CD4-positive, alpha-beta T cell (primary cell): ENCODE measurements at places on chromosomes 2 and 18. TPM values are rescaled to one million over a fixed set of nuclear protein-coding genes. Genes with fewer than 3 reads are reported as not detected.
A peak's percentile ranks its signal among the peaks of the same experiment; 100 is the strongest.

The TMEM17 gene
- total RNA-seq = not detected

The USP37 gene
- 24.4 TPM for total RNA-seq

The ALPG gene
- total RNA-seq = not detected

The ATP6V1B1 gene
- total RNA-seq = not detected

The RUFY4 gene
- 0.85 TPM for total RNA-seq

The DLGAP1 gene
- 0.36 TPM for total RNA-seq

The HOXD11 gene
- total RNA-seq = not detected

GRCh38 chr2:112692918-112693317, 27.9 kb upstream of the NT5DC4 start:
- H3K36me3 ChIP-seq = no peaks in the 10 kb centered on the region

GRCh38 chr18:75107196-75107930, 101.6 kb downstream of the PTGR3 start:
- no peaks in the 10 kb centered on the region for H3K36me3 ChIP-seq
- DNase-seq = no peak
- H3K4me1 ChIP-seq = no peaks in the 10 kb centered on the region
- H3K27me3 ChIP-seq = no peaks in the 10 kb centered on the region

DNA sequence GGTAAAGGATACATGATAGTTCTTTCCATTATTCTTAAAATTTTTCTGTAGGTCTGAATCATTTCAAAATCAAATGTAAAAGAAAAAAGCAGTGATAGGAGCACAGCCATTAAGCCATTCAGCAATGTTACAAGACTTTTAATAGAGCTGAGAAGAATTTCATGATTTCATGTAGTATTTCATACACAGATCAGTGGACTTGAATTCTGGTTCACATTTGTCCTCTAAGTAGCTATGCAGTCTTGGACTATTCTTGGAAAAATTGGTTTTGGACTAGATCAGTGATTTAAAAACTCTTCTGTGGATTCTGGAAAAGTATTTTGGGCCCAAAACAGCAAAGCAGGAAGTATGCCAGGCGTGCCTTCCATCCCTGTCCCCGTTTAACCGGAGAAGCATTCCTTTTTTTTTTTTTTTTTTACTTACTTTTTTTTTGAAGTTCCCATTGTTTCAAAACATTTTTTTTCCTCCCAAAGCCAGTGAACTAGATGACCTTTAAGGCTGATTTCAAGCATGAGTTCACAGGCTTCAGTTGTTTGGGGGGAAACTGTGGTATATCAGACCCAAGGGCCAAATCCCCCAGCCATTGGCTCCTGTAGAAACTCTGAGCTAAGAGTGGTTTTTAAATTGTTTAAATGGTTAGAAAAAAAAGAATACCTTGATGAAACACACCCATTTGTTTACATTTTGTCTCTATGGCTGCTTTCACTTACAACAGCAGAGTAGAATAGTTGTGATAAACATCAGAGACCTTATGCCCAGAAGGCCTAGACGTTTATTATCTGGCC, 17.5 kb upstream of the POLI start:
- no peak for DNase-seq
- H3K27me3 ChIP-seq = no peaks in the 10 kb centered on the region
- H3K36me3 ChIP-seq = no peaks in the 10 kb centered on the region
- H3K4me3 ChIP-seq = no peak overlapping the region
- no peak overlapping the region for H3K27ac ChIP-seq

GRCh38 chr2:196966061-196966460, 39.6 kb upstream of the PGAP1 start:
- H3K4me1 ChIP-seq = no peaks in the 10 kb centered on the region
- no peak overlapping the region for H3K27ac ChIP-seq

GRCh38 chr18:36296650-36297416, 680 bp upstream of the FHOD3 start:
- peak overlapping the region; percentile 5 for H3K4me3 ChIP-seq
- peaks cover 50% of the 10 kb centered on the region for H3K27me3 ChIP-seq
- DNase-seq = no peak
- H3K4me1 ChIP-seq = peaks cover 9% of the 10 kb centered on the region
- H3K27ac ChIP-seq = no peak overlapping the region
- H3K36me3 ChIP-seq = no peaks in the 10 kb centered on the region

DNA sequence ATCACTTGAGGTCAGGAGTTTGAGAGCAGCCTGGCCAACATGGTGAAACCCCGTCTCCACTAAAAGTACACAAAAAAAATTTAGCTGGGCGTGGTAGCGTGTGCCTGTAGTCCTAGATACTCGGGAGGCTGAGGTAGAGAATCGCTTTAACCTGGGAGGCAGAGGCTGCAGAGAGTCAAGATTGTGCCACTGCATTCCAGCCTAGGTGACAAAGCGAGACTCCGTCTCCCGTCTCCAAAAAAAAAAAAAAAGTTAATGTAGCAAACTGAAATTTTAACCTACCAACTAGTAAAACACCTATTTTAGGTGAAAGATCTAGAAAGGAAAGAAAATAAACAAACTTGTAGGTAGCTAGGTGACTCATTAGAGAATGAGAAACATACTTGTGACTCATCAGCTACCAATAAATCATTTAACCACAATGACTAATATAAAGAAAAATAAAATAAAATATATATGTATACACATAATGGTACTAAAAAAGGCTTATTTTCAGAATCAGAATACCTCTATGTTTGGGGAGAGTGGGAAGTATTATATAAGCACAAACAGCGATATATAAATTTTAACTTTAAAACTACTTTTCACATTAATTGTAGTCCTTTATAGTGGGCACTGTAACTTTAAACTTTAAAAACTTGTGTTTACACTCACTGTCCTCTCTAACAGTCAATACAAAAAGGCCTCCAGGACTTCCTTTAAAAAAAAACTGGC, 36.6 kb downstream of the DARS1 start:
- H3K27me3 ChIP-seq = no peaks in the 10 kb centered on the region
- peaks cover 12% of the 10 kb centered on the region for H3K4me1 ChIP-seq
- H3K4me3 ChIP-seq = no peak overlapping the region
- peak; percentile 16 for DNase-seq

GRCh38 chr2:96218508-96219131, 10.0 kb upstream of the STARD7 start:
- no peaks in the 10 kb centered on the region for H3K4me1 ChIP-seq
- no peaks in the 10 kb centered on the region for H3K27me3 ChIP-seq
- H3K4me3 ChIP-seq = no peak overlapping the region
- no peaks in the 10 kb centered on the region for H3K36me3 ChIP-seq

DNA sequence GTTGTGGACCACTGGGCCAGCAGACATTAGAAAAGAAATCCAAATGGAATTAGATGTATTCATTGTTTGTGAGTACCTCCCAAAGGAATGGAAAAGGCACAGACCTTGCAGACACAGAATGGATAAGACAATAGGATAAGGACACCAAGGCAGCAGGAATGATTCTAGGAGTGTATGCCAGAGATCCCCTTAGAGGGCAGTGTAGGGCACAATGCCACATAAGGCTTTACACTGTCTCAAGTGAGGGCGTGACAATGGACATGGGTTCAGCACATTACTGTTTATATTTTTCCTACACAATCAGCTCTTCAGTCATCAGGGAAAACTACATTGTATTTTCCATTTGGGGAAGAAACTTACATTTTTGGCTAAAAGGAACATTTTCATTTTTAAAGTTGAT, 250.9 kb downstream of the PTH2R start:
- H3K36me3 ChIP-seq = no peaks in the 10 kb centered on the region
- no peak overlapping the region for H3K27ac ChIP-seq
- no peak for DNase-seq

- H3K27ac ChIP-seq = no peak overlapping the region
- H3K36me3 ChIP-seq = no peaks in the 10 kb centered on the region
- no peak for DNase-seq
- H3K4me3 ChIP-seq = no peak overlapping the region
- peaks cover 13% of the 10 kb centered on the region for H3K4me1 ChIP-seq
- H3K27me3 ChIP-seq = peaks cover 5% of the 10 kb centered on the region
Observed at GRCh38 chr2:12009323-12009905, 263.0 kb downstream of the LPIN1 start.

GRCh38 chr2:196277002-196277401, 105.6 kb upstream of the STK17B start:
- H3K4me3 ChIP-seq = no peak overlapping the region
- peak; percentile 79 for DNase-seq
- no peaks in the 10 kb centered on the region for H3K27me3 ChIP-seq
- peaks cover 25% of the 10 kb centered on the region for H3K4me1 ChIP-seq
- H3K27ac ChIP-seq = no peak overlapping the region

DNA sequence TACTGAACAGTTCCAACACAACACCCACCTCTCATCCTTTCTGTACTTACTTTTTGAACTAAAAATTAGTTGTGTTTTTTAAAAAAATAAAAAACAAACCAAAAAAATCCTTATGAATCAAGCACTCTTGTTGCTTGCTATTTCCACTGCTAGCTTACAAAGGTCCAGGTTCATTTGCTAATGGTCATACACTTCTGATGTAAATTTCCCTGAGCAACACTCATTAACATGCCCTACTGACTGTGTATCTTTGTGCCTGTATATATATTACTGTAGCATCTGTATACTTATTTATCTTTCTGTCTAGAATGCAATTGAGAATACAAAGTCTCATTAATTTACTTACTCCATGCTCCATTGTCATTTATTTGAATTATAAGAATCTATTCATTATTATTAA, 30.3 kb upstream of the IKZF2 start:
- no peaks in the 10 kb centered on the region for H3K4me1 ChIP-seq
- no peak overlapping the region for H3K27ac ChIP-seq
- no peak overlapping the region for H3K4me3 ChIP-seq
- no peaks in the 10 kb centered on the region for H3K36me3 ChIP-seq
- no peaks in the 10 kb centered on the region for H3K27me3 ChIP-seq
- DNase-seq = no peak

DNA sequence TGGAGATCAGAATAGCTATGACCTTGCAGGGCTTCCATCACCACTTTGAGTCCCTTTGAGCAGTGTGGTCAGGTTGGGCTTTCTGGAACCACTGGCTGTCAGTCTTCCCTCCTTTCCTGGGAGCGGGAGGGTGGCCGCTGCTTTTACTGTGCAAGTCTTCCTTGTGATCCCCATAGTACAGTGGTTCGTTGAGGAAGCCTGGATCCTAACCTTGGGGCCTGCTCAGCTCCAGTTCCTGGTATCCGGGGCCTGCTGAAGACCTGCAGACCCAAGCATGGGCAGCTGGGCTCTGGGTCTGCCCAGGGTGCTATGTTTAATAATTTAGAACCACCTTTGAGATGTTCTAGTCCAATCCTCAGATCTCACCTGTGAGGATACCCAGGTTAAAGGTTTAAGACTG, 104.2 kb downstream of the CLIP4 start:
- H3K36me3 ChIP-seq = no peaks in the 10 kb centered on the region
- H3K27me3 ChIP-seq = no peaks in the 10 kb centered on the region
- H3K4me1 ChIP-seq = no peaks in the 10 kb centered on the region
- H3K27ac ChIP-seq = no peak overlapping the region

DNA sequence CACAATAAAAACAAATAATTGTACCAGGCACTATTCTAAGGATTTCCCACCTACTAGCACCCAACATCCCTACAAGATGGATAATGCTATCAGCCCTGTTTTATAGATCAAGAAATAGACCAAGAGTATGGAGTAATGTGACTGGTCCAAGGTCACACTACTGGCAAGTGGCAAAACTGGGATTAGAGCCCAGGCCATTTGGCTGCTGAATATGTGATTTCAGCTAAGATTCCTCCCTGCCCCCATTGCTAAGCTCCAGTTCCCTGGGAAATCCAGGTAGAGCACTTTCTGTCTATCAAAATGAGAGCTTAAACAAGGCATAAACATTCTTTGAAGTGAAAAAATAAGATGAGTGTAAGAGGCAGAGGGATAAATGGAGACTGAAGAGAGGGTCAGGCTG, 157.8 kb downstream of the DNAH6 start:
- H3K27ac ChIP-seq = no peak overlapping the region
- peaks cover 9% of the 10 kb centered on the region for H3K4me1 ChIP-seq
- H3K4me3 ChIP-seq = no peak overlapping the region
- DNase-seq = no peak

DNA sequence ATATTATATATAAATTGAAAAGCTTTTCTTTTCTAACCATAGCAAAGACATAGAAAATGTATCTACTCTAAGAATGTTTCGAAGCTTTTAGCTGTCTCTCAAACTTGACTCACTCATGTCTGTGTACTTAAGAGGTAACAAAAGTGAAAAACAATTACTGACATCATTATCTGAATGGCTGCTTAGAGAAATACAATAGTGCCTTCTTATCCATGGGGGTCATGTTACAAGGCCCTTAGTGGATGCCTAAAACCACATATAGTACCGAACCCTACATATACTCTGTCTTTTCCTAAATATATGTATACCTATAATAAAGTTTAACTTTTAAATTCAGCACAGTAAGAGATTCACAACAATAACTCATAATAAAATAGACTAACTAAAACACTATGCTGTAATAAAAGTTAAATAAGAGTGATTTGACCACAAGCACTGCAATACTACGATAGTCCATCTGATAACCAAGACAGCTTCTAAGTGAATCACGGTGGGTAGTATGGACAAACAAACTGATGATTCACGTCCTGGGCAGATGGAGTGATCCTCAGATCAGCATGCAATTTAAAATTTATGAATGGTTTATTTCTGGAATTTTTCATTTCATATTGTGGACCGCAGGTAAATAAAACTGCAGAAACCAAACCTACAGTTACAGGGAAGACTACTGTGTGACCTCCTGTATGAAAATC, 246.2 kb downstream of the XIRP2 start:
- H3K4me1 ChIP-seq = no peaks in the 10 kb centered on the region
- H3K27ac ChIP-seq = no peak overlapping the region
- H3K4me3 ChIP-seq = no peak overlapping the region
- H3K27me3 ChIP-seq = no peaks in the 10 kb centered on the region

GRCh38 chr2:43944915-43945314, 50.9 kb downstream of the LRPPRC start:
- no peak for DNase-seq
- H3K27ac ChIP-seq = no peak overlapping the region
- H3K36me3 ChIP-seq = peaks cover 67% of the 10 kb centered on the region
- H3K4me1 ChIP-seq = no peaks in the 10 kb centered on the region

GRCh38 chr2:105576440-105577241, 168.1 kb upstream of the NCK2 start:
- no peak overlapping the region for H3K27ac ChIP-seq
- H3K27me3 ChIP-seq = no peaks in the 10 kb centered on the region
- no peaks in the 10 kb centered on the region for H3K36me3 ChIP-seq
- peaks cover 17% of the 10 kb centered on the region for H3K4me1 ChIP-seq
- no peak for DNase-seq

DNA sequence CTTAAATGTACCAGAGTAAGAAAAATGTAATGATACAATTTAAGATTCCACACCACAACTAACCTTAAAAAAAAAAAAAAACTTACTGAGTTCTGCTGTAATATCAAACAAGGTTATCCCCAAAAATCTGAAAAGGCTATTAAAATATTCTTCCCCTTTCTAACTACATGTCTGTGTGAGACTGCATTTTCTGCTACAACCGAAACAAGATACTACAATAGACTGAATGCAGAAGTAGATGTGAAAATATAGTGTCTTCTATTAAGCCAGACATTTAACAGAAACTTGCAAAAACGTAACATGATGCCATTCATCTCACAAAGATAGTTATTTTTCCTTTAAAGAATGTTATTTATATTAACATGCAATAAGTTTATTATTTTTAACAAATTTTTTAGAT, 16.2 kb downstream of the SS18 start:
- peaks cover 51% of the 10 kb centered on the region for H3K36me3 ChIP-seq
- H3K27ac ChIP-seq = no peak overlapping the region
- no peaks in the 10 kb centered on the region for H3K4me1 ChIP-seq

- peak overlapping the region; percentile 93 for H3K27ac ChIP-seq
- peak overlapping the region; percentile 85 for H3K4me3 ChIP-seq
- peaks cover 98% of the 10 kb centered on the region for H3K4me1 ChIP-seq
Observed at GRCh38 chr2:127080938-127081755, 25.8 kb downstream of the BIN1 start.
